ENCODE measurements at places on chromosomes 1 and 21. TPM values are rescaled to one million over a fixed set of nuclear protein-coding genes. Genes with fewer than 3 reads are reported as not detected.

GRCh38 chr1:111213412-111213811 is 13.0 kb upstream of the DENND2D start:
- H3K4me3 ChIP-seq: no peak overlapping the region
- no peaks in the 10 kb centered on the region for H3K27me3 ChIP-seq
- no peak for DNase-seq
- no peak overlapping the region for H3K27ac ChIP-seq

Gene DCST1
- 0.03 TPM for polyA plus RNA-seq

DNA sequence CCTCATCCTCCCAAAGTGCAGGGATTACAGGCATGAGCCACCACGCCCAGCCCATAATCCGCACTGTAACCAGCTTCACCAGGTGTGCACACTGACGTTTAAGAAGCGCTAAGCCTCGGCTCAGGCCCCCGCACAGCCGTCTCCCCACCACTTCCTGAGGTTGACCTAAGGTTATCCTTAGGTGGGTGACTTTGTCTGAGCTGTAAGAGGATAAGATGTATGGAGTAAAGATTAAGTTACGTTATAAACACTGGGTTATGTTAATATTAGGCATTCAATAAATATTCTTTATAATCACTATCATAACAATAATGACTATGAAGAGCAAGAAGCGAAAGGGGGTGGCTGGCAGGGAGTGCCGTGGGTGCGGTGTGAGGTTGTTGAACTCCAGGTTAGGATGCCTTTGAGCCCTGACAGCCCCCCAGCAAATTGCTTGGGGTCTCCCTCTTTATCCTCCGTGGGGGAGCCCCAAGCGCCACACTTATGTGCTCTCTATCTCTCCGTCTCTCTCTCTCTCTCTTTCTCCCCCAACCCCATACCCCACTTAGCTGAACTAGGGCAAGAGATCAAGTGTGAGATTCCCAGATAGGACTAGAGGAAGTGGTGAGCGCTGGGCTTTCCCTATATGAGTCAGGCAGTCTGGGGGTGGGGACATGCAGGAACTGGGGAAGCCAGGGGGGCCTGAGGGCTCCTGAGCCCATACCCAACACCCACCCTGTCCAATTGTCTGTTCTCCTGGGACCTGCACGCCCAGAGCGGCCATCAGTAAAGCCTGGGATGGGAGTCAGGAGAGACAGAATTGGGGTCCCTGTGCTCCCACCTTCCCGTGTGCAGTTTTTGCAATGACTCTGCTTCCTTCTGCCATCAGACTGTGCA is 7.6 kb downstream of the EFHD2 start:
- no peak overlapping the region for H3K27ac ChIP-seq
- no peak for DNase-seq
- H3K36me3 ChIP-seq: no peaks in the 10 kb centered on the region

Gene B3GALT2
- polyA plus RNA-seq: not detected

Gene NBPF10
- 0.20 TPM for polyA plus RNA-seq
